Suprapubic skin (tissue), 4 donors: ENCODE measurements at places on chromosomes 12 and 14. TPM values are rescaled to one million over a fixed set of nuclear protein-coding genes. Genes with fewer than 3 reads are reported as not detected.

GRCh38 chr14:67435603-67436002, 23.6 kb upstream of the PLEK2 start:
- no peak for DNase-seq

DNA sequence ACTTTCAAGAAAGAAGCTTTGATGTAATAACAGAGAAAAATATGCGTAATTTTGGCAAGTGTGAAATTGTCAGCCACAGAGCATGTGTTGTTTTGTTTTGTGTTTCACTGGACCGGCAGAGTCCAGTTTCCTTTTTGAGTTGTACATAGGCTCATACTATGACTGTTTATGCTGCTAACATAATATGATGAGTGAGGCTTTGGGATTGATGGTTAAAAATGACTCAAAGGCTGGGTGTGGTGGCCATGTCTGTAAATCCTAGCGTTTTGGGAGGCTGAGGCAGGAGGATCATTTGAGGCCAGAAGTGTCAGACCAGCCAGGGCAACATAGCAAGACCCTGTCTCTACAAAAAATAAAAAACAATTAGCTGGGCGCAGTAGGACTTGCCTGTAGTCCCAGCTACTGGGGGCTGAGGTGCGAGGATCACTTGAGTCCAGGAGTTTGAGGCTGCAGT, 487.9 kb downstream of the PCNX1 start:
- DNase-seq, result no peak

DNA sequence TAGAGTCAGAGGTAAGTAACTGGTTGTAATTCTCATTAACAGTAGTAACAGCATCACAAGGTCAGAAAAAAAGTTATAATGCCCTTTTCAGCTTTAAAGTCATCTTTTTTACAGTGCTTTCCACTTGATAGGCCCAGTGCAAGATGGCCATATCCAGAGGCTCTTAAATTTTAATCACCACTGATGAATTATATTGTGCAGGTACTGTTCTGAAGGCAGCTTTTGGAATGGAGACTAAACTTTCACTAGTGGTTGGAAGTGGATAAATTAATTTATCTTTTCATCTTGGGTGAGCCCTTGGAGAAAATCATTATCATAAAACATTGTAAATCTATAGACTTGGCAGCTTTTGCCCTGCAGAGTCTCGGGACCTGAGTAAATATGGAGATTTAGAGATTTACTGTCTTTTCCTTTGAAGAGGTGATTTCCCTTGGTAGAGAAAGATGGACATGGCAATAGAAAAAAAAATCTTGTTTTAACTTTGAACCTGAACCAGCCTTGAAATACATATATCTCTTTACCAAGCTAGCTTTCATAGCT, 969.1 kb upstream of the NOVA1 start:
- no peak for DNase-seq

DNA sequence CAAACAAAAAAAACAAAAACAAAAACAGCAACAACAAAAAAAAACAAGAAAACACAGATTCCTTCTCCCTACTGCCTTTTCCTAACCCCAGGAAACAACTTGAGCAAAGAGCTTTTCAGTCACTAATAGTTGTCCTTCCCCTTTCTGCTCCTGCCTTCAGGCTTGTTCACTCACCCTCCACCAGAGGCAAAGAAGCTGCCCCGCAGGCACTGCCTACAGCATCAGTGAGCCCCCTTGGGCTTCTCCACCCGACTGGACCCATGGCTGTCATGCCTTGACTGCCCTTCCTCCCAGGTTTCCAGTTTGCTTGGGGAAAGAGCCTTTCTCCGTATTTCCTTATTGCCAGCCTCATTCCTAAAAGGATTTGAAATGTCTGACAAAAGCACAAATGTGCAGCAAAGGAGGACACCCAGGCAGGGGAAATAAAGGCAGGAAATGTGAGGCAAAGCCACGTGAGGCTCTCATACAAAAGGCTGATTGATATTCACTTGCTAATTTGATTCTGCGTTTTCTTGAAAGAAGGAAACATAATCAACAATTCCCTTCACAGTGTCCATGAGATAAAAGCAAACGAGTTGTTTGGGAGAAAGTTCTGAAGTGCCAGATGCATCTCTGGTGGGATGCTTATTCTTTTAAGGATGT, 85.7 kb downstream of the GPATCH2L start:
- no peak for DNase-seq

- DNase-seq, result no peak
Measured at GRCh38 chr12:68240975-68241374, 12.4 kb downstream of the IL22 start.

DNA sequence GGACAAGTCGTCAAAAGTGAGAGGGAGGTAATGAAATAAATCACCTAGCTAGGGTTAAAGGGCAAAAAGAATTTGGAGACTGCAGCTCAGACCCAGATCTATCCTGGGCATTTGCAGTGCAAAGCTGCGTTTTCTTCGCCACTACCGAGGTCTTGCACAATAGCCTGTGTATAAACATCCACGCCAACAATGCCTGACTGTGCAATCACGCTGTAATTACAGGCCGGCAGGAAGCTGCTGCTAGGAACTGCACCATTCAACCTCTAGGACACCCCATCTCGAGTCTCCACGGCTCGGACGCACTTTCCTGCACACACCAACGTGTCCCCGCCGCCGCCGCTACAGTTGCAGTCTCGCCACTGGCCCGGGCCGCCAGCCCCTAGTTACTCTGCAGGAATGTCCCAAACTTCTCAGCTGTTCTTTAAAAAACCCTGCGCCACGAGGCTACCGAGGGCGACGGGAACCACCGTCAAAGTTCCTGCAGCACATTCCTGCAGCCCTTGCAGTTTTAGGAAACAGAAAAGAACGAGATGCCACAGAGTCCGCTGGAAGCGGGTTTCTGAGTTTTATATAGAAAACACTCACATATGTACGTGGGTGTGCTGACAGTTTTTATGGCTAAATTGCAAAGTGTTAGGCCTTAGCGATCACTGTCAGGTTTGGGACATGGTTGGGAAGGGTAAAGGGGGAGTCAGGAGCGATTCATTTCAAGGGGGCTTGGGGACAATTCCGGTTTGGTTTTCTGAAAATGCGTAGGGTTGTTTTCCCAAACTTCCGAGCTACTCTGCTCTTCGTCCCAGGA, 65.6 kb upstream of the PTGR2 start:
- peak; percentile 93 for DNase-seq

GRCh38 chr12:42564556-42564955, 25.0 kb downstream of the PRICKLE1 start:
- no peak for DNase-seq

GRCh38 chr12:19447386-19447785, 8.1 kb downstream of the AEBP2 start:
- no peak for DNase-seq

DNA sequence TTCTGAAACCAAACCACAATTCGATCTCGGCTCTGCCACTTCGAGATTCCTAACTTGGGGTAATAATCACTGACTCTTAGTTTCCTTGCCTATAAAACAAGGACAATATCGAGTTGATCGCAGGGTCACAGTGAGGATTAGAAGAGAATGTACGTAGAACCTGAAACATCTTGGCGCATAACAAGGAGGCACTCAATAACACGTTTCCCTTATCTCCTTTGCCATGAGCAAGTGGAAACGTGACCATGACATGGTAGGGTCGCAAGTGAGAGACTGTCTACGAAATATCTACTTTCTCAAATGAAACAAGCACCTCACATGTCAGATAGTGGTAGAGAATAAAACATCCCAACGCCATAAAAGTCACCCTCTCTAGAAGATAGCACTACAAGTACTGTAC, 2.3 kb downstream of the DICER1 start:
- no peak for DNase-seq

DNA sequence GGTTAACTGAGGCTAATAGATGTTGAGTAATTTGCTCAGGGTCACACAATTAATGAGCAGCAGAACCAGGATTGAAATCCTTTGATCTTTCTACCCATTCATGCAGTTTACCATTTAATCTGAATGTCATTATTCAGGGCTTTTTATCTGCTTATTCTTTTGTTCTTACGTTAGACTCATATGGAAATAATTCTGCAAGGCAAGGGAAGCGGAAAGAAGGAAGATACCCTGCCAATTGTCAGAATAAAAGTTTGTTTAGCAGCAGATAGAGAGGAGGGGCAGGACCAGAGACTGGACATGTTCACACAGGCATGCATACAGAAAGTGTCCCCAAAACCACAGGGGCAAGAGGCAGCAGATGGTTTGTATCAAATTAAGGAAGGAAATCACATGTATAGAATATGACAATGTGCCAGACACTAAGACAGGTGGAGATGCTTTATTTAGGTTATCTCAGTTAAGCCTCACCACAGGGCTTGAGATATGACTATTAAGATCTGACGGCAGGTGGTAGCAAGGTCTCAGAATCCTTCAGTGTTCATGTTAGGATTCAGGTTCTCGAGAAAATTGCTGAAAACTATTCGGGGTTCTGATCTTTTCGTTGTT, 29.8 kb downstream of the BRMS1L start:
- DNase-seq, result no peak

GRCh38 chr12:68170726-68171125, 11.2 kb upstream of the IFNG start:
- DNase-seq, result no peak

DNA sequence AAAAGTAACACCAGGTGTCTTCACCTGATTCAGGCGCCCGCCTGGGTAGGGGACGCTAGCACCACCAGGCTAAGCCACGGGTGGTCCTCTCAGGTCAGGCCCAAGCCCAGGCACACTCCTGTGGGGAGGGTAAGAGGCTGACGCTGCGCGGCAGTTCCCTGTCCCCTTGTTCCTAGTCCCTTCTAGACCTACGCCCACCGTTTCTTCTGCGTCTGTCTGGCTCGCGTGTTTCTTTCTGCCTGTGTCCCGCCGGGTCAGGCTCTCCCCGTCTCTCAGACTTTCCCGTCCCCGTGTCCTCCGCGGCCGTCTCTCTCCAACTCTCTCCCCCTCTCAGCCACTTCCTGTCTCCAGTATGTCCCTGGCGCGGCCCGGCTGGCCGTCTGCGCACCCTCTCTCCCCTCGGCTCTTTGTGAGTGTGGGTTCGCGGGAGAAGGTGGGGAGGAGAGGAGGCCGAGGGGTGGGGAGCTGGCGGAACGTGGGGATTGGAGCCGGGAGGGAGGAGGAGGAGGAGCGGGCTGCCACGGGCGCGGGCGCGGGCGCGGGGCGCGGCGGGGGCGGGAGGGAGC, 3.1 kb upstream of the TNS2 start:
- peak; percentile 95 for DNase-seq

GRCh38 chr12:27711317-27711682, 668 bp downstream of the MRPS35 start:
- no peak for DNase-seq

- DNase-seq, result no peak
Measured at GRCh38 chr14:81765651-81766275, 232.1 kb upstream of the SEL1L start.

GRCh38 chr12:125841332-125841731, 776.1 kb downstream of the AACS start:
- no peak for DNase-seq

GRCh38 chr14:92670643-92671366, 77.6 kb downstream of the LGMN start:
- no peak for DNase-seq

GRCh38 chr12:112963227-112963861, 15.0 kb upstream of the OAS2 start:
- DNase-seq, result no peak

DNA sequence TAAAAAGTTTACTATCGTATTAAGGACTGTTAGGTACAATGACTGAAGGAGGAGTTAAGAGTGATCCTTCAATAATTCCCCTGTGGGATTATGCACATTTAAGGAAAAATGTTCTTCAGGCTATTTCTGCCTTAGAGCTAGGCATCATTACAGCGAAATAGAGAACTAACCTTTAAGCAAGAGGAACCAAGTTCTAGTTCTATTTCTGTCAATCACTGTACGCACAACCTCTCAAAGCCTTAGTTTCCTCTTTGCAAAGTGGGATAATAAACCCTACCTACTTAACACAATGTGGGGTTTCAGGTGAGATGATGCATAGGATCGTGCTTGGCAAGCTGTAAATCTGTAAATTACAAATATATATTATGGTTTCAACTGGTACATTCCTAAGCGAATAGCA, 15.4 kb downstream of the NTF3 start:
- DNase-seq, result no peak

DNA sequence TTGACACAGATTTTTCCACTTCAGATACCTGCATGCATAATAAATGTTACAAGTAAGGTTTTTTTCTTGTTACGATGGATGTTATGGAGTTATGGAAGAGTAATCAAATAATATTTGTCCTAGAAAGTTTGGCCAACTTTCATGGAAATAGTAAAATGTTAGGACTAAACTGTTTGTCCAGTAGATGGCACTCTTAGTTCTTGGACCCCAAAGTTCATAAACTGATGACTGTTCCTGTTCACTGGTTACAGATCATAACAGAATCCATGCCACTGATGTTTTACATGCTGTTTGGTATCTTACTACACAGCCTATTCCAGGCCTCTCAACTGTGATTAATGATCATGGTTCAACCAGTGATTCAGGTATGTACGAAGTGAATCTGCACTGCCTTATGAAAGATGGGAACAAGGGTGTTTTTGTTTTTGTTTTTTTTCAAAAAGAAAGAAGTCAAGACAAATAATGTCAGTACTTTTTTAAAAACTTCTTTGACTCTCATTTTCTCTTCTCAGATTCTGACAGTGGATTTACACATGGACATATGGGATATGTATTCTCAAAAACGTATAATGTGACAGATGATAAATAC, 48.8 kb upstream of the SLCO1C1 start:
- DNase-seq, result no peak

DNA sequence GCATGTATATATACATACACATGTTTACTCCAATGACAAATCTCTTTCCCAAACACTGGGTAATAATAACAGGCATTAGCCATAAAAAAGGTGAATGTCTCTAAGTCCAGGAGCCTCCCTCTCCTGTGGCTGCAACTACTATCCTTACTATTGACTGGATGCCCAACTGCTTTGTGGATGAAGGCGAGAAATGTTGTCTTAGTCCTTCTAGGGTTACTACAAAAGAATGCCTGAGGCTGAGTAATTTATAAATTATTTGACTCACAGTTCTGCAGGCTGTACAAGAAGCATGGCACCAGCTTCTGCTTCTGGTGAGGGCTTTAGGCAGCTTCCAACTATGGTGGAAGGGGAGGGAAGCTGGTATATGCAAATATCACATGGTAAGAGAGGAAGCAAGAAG, 366.0 kb upstream of the DDHD1 start:
- no peak for DNase-seq

- DNase-seq, result no peak
Measured at GRCh38 chr14:76910371-76910890, 84.2 kb downstream of the LRRC74A start.

SLC6A15 gene
- 2.4 TPM for total RNA-seq

NKX2-1 gene
- not detected for total RNA-seq

PTGR2 gene
- total RNA-seq, result 6.3 TPM

BDKRB1 gene
- 3.0 TPM for total RNA-seq

GPR132 gene
- total RNA-seq, result 1.7 TPM

OR6C2 gene
- 1.3 TPM for total RNA-seq

LUM gene
- 7.5 TPM for total RNA-seq

MYF6 gene
- not detected for total RNA-seq

SLC7A8 gene
- 46.5 TPM for total RNA-seq

PPFIBP1 gene
- total RNA-seq, result 148 TPM

LRRIQ1 gene
- total RNA-seq, result not detected

TMEM119 gene
- 0.24 TPM for total RNA-seq

KRT72 gene
- 9.9 TPM for total RNA-seq

CD69 gene
- total RNA-seq, result 1.4 TPM
